Mesothelial cell of epicardium (in vitro differentiated cells): ENCODE measurements at places on chromosomes 6 and 20.

GRCh38 chr20:25071734-25072133, 10.2 kb downstream of the VSX1 start:
- DNase-seq = no peak

DNA sequence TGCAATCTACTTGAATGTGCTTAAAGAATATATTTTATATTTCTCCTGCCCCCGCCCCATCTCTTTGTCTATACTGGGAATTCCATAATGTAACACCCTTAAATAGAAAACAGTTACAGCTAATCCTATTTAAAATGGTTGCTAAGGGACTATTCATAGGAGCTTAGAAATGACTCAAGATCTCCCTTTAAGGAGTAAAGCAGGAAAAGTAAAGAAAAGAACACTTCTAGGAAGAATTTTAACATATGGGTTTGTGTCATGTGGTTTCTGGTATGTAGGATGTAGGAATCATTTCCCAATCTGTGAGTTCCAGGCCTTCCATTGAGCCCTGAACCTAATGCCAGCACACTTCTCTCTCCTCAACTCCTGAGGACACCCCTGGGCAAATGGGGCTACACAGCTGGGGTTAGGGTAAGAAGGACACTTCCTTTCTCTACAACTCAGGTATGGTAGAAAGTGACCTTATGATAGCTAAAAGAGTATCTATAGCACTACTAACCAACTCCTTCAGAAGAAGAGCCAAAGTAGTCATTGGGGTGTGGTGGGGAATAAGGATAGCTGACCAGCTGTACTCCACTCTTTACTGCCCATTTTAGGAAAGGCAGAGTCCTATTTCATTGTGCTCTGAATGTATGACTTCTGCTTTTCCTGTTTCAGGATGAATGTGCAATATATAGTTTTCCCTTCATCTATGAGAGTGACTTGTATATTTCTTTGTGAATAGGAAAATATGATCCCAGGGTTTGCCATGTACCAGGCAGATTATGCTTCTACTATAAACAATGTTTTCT, 27.3 kb downstream of the RIMS1 start:
- DNase-seq = no peak

- DNase-seq = no peak
Observed at GRCh38 chr6:170344631-170345576, 38.3 kb downstream of the FAM120B start.

DNA sequence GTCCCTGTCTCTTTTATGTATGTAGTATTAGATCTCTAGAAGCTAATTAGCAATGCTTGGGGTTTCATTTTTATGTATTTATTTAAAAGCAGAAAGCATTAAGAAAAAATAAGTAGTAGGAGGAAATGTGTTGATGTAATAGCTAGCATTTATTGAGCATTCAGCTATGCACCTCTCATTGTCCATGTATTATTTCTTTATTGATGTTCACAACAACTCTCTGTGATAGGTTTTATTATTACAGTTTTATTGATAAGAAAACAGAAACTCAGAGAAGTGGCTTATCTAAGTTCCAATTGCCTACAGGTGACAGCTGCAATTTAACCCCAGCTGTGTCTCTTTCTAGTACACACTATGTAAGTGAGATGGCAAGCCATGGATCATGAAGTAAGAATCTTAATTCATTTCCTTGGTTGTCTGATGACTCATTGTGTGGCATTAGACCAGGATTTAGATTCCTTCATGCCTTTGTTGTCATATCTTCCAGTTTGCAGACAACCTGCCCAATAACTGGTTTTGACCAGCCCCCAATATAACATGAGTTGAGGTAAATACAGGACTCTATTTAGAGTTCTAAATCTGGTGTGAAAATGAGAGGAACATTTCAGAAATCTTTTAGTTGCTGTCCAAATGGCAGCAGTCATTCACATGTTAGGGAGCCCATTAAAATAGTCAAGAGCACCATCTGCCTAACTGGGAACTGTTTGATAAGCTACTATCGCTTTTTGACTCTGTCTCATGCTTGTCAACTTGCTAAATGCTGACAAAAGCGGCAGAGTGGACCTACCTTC, 170.8 kb upstream of the PHACTR1 start:
- DNase-seq = no peak

GRCh38 chr6:96812077-96812703, 25.1 kb downstream of the GPR63 start:
- DNase-seq = no peak

GRCh38 chr6:56649053-56649769, 6.5 kb upstream of the DST start:
- DNase-seq = no peak

- no peak for DNase-seq
Observed at GRCh38 chr6:32149092-32149755, 2.5 kb downstream of the PRRT1 start.

GRCh38 chr20:38673725-38674091, 50.6 kb upstream of the SLC32A1 start:
- DNase-seq = no peak

DNA sequence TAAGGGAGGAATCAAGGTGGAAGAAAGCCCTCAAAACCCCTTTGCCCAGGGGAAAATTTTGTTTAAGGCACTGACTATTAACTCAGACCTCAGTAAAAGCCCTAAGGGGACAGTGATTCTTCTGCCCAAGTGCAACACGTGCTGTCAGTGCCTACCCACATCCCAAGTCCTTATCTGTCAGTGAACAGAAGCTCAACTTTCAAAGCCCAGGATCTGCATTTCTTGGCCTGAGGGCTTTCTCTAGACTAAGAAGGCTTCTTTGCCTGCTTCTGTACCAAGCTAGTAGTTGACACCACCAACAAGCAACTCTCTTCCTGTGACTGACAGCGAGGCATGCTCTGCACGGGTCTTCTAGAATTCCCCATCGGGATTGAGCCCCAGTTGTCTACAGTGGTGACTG, 416.0 kb upstream of the SPTLC3 start:
- DNase-seq = no peak

GRCh38 chr20:64030371-64031134, 5.4 kb upstream of the C20orf204 start:
- DNase-seq = no peak

GRCh38 chr6:63319939-63320338, at the start of gene LGSN:
LGSN (minus strand) TSS chr6:63319983; CDS start chr6:63319943, 40 bp downstream.
- no peak for DNase-seq

GRCh38 chr6:52595796-52596130, 18.9 kb upstream of the TRAM2 start:
- DNase-seq = no peak

DNA sequence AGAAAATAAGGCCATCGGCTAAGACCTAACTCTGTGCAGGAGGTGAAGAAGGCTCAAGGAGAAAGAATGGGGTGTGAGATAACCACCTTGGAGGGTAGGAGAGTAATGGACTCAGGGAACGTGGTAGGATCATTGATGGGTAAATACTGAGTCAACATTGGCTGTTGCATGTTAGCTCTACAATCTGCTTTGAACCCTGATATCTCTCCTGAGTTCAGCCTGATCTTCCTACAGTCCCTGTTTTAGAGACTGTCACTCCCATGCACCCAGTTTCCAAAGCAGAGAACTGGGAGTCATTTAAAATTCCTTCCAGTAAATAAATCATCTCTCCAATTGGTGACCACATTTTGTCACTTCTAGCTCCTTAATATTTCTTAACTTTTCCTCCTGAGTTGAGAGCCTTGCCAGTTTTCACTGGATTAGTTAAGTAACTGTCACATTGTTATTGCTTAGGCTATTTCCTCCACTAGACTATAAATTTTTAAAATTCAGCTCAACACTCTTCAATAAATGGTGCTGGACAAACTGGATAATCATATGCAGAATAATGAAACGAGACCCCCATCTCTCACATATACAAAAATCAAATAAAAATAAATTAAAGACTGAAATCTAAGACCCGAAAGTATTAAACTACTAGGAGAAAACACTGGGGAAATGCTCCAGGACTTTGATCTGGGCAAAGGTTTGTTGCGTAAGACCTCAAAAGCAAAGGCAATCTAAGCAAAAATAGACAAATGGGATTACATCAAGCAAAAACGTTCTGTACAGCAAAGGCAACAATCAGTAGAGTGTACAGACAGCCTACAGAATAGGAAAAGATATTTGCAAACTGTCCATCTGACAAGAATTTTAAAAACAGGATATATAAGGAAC, 138.9 kb upstream of the TMEM170B start:
- DNase-seq = no peak

DNA sequence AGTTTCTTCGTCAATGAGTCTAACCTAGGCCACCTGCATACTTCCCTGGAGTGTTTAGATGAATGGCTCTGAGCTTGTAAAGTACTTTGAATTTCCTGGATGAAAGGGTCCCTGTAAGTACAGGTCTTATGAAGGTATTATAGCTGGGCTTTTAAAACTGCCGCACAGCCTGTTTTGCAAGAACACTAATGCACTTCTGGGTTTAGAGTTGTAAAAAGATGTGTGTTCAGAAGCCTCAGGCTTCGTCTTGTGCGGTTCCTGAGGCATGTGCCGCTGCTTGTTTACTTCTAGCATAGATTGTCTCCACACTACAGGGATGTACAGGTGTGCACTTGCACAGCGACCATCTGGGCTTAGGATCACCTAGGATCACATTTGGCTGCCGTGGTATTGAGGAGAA, 324.5 kb downstream of the SOX4 start:
- no peak for DNase-seq

- no peak for DNase-seq
Observed at GRCh38 chr6:46042355-46042999, 26.8 kb upstream of the CLIC5 start.

- no peak for DNase-seq
Observed at GRCh38 chr6:133254552-133255228, 13.5 kb downstream of the EYA4 start.

GRCh38 chr6:27441001-27441400, 31.9 kb downstream of the ZNF184 start:
- no peak for DNase-seq

- DNase-seq = no peak
Observed at GRCh38 chr6:30206799-30207618, 6.2 kb downstream of the TRIM26 start.

DNA sequence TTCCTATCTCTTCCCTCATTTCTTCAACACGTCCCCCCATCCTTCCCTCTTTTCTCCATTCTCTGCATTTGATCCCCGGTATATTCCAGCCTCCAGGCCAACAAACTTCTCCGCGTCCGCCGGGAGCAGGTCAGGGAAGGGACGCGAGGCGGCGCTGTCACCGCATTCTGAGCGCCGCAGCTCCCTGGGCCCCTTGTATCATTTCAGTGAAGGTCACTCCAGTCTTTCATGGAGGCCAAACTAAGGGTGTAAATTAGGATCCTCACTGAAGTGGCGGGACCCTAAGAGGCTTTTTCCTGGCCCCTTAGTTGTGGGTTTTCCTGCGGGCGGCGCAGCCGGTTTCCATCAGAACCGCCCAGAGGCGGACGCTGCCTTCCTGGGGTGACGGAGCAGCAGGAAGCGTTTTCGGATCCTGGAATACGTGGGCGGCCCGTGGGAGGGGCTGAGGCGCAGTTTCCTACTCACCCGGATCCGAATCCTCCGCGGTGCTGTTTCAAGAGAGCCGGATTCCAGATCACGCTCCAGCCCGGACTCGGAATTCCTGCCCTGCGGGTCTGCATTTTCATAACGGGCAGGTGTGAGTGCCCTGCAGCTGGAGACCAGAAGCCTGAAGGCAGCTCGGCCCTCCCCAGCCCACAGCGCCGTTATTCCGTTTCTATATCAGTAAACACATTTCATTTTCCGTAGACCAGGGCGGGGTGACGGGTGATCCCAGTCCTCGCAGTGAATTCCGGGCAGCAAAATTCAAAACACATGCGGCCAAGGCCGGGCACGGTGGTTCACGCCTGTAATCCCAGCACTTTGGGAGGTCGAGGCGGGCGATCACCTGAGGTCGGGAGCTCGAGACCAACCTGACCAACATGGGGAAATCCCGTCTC, 3.6 kb upstream of the MICA start:
- DNase-seq = peak; percentile 67

GRCh38 chr6:55941702-55942101, 66.3 kb upstream of the BMP5 start:
- DNase-seq = no peak

GRCh38 chr6:104885518-104886043, 25.9 kb upstream of the HACE1 start:
- no peak for DNase-seq

- no peak for DNase-seq
Observed at GRCh38 chr6:35368038-35368887, 25.9 kb downstream of the PPARD start.

- no peak for DNase-seq
Observed at GRCh38 chr6:135113860-135114259, 59.2 kb upstream of the HBS1L start.

- no peak for DNase-seq
Observed at GRCh38 chr20:37379967-37380828, 34.3 kb downstream of the SRC start.

DNA sequence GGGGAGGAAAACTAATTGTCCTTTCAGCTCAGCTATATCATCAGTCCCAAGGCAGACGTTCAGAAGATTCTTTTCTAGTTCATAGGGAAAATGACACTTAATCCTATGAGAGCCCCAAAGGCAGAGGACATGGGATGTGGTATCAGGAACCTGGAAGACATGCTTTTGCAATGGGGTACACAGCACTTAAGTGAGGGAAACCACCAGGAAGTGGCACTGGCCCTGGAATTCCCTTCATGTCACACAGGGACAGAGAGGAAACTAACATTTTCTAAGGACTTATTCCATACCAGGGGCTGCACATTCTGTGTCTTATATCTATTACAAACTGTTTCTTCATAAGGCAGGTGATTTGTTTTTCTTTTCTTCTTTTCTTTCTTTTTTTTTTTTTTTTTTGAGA, 28.2 kb downstream of the VPS52 start:
- DNase-seq = no peak

DNA sequence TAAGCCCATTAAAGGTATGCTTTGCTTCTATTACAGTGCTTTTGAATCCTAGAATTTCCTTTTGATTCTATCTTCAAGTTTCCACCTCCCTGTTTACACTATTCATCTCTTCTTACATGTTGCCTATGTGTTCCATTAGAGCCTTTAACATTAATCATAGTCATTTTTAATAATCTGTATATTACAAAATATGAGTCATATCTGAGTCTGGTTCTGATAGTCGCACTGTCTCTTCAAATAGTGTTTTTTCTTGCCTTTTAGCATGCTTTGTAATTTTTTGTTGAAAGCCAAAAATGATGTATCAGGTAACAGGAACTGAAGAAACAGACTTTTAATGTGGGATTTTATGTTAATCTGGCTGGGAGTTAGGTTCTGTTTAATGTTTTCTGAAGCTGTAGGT, 68.4 kb downstream of the DNAAF9 start:
- DNase-seq = no peak

DNA sequence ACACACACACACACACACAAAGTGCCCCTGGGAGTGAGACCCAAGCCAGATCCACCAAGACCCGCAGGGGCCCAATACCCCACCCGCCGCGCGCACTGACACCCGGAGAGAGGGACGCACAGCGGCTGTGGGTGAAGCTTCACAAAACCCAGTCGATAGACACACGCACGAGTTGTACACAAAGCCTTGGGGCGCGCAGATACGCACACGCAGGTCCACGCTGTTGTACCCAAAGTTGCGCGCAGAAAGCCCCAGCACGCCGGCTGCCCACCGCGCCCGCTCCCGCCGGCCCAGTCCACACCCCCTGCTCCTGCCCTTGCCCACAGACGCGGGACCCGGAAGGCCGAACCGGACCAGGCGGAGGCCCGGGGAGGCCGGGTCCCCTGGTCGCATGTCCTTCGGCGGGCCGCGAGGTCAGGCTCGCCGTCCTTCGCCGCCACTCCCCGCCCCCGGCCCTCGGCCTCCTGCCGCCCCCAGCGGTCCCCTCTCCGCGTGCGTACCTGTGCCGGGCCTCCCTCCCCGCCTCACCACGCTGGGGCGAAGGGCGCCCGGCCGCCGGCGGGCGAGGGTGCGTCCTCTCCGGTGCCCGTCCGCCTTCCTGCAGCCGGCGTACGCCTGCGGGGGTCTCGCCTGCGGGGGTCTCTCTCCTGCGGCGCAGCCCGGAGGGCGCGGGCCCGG, at the start of gene TMEM74B:
Gene TMEM74B, minus strand, starts transcription at position 344 of the 678 bp plus-strand sequence. CDS start 1,180 bp downstream, outside the sequence.
- DNase-seq = no peak

- DNase-seq = no peak
Observed at GRCh38 chr6:143772116-143773086, 70.7 kb upstream of the LTV1 start.
